Stimulated activated naive B cell treated with anti-CD40 and anti-IgM and Interleukin-4, amounts not matched to agents 10 μg/mL and 1 μg/mL and 100 μg/mL, for 72 hours (primary cell): ENCODE measurements at places on chromosomes 1 and 21.

- DNase-seq: no peak
Measured at GRCh38 chr1:29584776-29585175, 348.5 kb downstream of the PTPRU start.

GRCh38 chr1:118204648-118205047, 19.6 kb upstream of the SPAG17 start:
- no peak for DNase-seq

DNA sequence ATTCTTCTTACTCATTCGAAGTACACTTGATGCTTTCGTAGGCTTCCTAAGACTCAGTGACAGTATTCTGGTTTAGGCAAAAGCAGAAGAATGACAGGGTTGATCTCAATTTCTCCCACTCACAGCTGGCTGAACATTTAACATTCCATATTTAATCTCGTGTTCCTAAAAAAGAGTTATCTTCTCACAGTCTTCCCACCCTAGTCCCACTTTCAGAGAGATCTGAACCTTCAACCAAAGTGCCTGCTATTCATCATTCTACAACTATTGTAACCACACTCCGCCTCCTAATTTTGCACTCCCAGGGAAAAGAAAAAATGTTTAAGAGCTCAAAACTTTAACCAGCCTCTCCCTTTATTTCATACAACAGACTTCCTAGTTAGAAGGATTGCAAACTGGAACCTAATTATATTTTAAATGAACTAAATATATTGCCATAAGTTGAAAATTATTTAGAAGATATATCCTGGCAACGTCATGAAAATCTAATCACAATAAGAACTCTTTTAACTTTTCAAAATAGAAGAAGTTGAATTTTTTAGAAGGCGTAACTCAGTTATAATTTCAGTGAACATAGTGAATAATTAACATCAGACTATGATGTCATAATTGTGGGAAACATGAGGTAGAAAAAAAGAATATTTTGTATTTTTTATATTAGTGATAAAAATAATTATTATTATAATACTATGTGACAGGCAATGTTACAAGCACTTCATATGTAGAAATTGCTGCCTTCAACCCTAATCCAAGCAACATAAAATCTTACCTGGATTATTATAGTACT, 540.9 kb upstream of the ADGRL2 start:
- no peak for DNase-seq

DNA sequence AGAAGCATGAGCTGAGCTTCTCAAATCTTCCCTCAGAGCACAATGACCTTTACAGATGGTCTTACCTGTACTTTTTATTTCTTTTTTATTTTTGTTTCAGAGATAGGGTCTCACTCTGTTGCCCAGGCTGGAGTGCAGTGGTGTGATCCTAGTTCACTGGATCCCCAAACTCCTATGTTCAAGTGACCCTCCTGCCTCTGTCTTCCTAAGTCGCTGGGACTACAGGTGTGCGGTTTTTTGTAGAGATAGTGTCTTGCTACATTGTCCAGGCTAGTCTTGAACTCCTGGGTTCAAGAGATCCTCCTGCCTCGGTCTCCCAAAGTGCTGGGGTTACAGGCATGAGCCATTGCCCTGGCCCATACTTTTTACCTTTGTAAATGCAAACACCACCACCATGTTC, 56.0 kb upstream of the LPGAT1 start:
- DNase-seq: no peak

DNA sequence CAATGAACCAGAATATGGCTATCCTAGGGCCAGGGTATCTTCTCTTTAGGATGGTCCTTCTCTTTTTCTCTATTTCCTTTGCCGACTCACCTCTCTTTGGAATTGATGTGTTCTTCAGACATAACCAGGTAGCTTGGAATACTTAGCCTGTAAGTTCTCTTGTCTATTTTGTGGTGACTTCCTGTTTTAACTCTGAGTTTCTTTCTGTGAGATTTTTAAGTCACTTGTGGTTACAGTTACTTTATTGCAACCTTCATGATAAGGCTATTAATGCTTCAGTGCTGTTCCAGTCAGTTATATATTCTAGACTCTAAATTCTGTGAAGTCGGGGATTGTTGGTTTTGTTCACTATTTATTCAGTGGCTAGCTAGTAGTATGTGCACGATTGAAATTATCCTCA, 46.2 kb downstream of the DISP1 start:
- DNase-seq: no peak

GRCh38 chr1:65198096-65198495, 50.1 kb downstream of the AK4 start:
- no peak for DNase-seq

- no peak for DNase-seq
Measured at GRCh38 chr1:74767490-74767889, 34.5 kb downstream of the TYW3 start.

- no peak for DNase-seq
Measured at GRCh38 chr1:208216062-208216461, 28.1 kb downstream of the PLXNA2 start.

DNA sequence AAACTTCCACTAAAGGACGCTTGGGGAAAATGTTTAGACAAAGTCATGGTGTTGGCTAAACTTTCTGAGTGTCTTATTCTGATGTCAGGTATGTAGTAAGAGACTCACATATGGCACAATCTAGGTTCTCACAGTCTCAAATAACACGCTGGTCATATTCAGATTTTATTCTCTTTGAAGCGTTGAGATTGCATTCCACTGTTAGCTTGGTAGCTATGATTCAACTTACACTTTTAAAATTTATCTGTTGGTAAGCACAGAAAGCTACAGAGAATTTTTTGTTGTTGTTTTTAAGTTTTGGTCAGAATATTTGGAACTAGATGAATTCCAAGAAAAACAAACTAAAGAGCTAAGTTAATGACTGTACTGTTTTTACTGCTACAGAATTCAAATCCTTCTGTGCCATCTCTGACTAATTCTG, 126.7 kb downstream of the PRRX1 start:
- no peak for DNase-seq

- no peak for DNase-seq
Measured at GRCh38 chr1:162070094-162070748, 730 bp downstream of the NOS1AP start.

- no peak for DNase-seq
Measured at GRCh38 chr1:201563406-201563780, 24.5 kb downstream of the NAV1 start.

- no peak for DNase-seq
Measured at GRCh38 chr1:68175621-68176398, 56.5 kb downstream of the WLS start.
